ENCODE measurements at places on chromosomes 2 and 18.

DNA sequence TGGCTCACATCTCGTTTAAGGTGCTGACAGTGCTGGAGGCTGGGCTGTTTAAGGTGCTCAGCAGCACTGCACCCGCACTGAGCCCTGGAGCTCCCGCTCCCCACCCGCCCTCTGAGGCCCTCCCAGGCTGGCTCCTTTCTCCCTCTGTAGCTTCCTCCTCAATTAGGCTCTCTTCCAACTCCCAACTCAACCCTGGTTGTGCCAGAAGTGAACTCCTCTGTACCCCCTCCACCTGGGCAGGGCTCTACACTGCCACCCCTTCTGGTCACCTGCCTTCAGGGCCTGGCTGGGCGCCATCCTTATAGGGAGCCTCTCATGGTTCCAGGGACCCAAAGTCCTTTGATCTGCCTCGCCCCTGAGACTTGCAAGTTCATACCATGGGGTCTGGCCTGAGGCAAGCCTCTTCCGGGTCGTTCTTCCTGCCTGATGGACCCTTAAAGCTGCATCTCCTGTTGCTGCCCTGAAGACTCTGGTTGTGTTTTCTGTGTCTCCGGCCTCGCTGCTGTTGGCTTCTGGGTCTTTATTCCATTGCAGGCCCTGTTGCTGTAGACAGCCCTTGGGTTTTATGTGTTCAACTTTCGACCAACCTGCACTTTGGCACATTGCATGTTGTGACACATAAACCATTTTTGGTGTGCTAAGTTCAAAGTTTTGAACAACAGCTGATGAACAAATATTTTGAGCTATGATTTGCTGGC is 199.6 kb downstream of the LDLRAD4 start:
- DNase-seq = no peak

- DNase-seq = no peak
Observed at GRCh38 chr2:176763130-176763529, 449.5 kb upstream of the HNRNPA3 start.

DNA sequence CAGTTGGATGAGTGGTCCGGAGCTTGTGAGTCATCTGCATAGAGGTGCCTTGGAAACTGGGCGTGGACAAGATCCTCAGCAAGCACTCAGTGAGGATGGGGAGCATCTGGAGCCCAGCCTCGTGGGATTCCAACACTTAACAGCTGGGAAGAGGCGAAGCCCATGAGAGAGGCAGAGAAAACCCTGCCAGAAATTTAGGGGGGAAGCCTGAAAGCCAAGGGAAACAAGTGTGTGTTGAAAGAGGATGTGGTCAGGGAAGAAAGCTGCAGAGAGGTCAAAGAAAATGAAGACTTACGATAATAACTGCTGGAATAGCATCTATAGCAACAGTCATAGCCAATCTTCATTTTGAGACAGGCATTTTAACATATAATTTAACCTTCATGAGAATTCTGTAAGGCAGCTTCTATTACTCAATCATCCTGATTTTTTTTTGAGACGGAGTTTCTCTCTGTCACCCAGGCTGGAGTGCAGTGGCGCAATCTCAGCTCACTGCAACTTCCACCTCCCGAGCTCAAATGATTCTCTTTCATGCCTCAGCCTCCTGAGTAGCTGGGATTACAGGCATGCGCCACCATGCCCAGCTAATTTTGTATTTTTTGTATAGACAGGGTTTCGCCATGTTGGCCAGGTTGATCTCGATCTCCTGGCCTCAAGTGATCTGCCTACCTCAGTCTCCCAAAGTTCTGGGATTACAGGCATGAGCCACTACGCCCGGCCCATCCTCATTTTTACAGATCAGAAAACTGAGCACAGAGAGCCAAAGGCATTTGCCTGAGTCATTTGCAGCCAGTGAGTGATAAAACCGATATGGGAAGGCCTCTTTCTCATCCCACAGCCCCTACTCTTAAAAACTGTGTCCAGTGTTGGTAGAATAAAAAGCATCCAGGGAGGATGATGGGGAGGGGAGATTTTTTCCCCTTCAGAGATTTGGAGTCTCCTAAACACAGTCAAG is 214.4 kb upstream of the EPAS1 start:
- DNase-seq = no peak

- no peak for DNase-seq
Observed at GRCh38 chr2:113842919-113843736, 46.8 kb upstream of the ACTR3 start.

DNA sequence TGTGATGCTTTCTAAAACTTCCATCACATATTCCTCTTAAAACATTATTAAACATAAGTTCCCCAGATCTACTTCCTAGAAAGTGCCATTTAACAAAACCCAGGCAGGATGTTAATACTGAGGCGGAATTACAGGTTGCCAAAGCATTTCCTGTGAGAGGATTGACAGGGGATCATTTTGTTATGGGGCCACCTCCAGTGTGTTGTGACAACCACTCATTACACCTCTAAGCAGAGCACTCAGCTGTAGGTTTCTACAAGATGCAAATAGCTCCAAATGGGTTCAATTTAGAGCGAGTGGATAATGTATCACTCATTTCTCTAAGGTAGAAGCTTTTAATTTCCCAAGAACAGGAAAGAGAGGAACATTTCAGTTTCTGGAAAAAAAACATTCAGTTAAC is 1429.5 kb upstream of the ACVR2A start:
- no peak for DNase-seq

DNA sequence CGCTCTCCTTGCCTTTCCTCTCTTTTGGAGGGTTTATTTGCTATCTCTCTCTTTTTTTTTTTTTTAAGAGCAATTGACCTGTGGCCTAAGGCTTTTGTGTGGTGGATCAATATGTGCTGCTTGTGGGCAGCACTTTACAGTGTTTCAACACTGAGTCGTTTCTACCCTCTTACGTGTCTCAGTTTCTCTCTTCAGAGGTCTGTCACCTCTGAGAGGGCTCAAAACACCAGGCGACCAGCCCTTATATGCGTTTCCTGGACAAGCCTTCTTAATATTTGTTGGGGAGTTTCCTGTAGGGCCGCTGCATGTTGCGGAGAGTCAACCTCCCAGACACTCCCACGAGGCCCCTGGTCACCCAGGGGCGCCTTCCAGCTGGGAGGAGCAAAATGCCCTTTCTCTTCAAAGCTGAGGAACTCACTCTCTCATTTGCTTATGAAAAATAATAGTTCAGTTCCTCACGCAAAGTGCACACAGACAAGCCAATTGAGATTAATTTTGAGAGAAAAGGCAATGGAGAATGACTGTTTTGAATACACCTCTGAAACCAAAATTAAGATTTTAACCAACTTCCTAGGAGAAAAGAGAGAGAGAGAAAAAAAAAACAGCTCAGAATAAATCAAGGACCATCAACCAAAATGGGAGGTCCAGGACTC is 96.3 kb upstream of the B3GNT2 start:
- DNase-seq = no peak

DNA sequence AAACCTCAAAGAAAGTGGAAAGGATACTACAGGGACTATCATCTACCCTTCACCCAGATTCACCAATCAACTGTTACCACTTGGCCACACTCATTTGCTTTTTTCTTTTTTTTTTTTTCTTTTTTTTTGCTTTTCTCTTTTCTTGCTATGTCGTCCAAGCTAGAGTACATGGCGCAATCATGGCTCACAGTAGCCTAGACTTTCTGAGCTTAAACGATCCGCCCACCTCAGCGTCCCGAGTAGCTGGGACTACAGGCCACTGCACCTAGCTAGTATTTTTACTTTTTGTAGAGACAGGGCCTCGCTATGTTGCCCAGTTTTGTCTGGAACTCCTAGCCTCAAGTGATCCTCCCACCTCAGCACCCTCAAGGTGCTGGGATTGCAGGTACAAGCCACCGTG is 24.0 kb downstream of the BIN1 start:
- DNase-seq = no peak

DNA sequence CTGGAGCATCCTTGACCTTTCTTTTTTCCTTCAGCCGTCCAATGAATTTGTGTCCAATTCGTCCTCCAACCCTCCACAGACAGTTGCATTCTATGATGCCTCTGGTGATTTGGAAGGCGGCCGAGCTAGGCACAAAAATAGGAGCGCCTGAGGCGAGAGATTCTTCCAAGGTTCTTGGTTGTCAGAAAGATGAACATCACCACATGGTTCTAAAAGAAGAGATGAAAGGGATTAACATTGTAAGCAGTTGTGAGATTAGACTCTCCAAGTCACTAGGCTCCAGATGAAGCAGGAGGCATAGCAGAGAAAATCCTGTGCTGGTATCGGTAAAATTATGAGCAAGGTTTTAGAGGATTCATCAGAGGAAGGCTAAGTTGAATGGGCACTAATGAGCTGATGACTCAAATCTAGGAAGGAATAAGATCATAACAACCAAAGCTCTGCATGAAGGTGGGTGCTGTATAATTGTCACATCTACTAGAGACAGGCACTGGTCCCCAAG is 75.4 kb upstream of the MAP4K3 start:
- no peak for DNase-seq

GRCh38 chr2:188050726-188051125 is 240.9 kb upstream of the GULP1 start:
- DNase-seq = no peak

DNA sequence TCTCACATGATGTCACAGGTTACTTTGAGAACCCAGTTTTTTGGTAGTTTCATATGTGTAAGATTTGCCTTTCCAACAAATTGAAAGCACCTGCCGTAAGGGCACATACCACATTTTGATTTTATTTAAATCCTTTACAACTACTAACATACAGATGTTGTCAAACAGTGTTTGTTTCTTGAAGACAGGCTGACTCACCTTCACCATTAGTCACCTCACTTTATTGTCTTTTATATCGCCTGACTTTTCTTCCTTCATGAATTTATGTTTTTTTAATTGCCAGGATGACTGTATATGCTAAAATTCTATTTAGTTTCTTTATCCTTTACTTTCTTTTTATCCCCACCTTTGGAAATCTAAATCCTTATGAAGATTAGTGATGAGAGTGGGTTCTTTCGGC is 886.7 kb downstream of the SUCLG1 start:
- no peak for DNase-seq

GRCh38 chr2:181656450-181657291 is at the start of gene CERKL:
TSS of gene CERKL (minus strand) at chr2:181657105. CDS start at chr2:181657006, 99 bp downstream.
- no peak for DNase-seq

- DNase-seq = no peak
Observed at GRCh38 chr2:100989666-100990065, 12.4 kb upstream of the RPL31 start.

GRCh38 chr18:24446453-24446852 is 14.0 kb upstream of the HRH4 start:
- DNase-seq = no peak

Measured in NCI-H345 (cell line).